ENCODE measurements at places on chromosomes 7 and 10.

- no peak for DNase-seq
Measured at GRCh38 chr10:28217848-28218247, 85.0 kb downstream of the MPP7 start.

DNA sequence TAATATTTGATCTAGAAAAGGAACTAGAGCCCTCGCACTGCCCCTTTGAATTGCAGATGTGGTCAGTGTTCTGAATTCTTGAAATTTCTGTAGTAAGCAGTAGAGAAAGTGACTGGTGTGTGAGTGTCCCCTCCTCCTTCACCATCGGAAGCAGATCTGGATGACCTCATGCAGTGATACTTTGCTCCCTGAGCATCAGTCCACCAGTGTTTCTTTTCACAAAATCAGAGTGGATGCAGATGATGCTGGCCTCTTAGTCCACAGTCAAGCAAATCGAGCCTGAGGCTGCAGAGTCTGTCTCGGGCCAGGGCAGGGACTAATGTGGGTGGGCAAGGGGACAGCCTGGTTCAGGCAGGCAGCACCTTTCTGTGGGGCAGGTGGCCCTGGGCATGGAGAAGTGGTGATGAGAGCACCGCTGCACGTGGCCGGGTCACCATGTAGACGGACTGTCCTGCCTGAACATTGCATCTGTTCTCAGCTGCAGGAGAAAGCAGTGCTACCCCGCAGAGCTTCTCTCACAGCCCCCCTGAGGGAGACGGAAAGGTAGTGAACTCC lies 5.4 kb downstream of the INSIG1 start:
- no peak for DNase-seq

DNA sequence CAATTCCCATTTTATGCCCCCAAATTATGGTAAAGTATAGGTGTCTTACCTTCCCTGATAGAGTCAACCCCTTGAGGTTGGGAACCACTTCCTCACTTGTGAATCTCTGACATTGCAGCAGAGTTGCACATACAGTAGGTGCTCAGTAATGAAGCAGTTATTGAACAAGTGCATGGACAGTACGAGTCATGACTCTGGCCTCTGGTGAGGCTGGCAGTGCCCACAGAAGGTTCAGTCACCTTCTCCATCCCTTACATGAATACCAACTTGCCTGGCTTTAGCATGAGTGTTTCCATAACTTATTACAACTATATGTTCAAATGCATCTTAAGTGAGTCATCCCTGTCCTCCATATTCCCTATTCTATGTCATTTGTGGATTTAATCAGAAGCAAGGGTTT lies 340.0 kb downstream of the ELMO1 start:
- no peak for DNase-seq

GRCh38 chr10:93875032-93875358 lies 18.8 kb upstream of the SLC35G1 start:
- DNase-seq, result no peak

DNA sequence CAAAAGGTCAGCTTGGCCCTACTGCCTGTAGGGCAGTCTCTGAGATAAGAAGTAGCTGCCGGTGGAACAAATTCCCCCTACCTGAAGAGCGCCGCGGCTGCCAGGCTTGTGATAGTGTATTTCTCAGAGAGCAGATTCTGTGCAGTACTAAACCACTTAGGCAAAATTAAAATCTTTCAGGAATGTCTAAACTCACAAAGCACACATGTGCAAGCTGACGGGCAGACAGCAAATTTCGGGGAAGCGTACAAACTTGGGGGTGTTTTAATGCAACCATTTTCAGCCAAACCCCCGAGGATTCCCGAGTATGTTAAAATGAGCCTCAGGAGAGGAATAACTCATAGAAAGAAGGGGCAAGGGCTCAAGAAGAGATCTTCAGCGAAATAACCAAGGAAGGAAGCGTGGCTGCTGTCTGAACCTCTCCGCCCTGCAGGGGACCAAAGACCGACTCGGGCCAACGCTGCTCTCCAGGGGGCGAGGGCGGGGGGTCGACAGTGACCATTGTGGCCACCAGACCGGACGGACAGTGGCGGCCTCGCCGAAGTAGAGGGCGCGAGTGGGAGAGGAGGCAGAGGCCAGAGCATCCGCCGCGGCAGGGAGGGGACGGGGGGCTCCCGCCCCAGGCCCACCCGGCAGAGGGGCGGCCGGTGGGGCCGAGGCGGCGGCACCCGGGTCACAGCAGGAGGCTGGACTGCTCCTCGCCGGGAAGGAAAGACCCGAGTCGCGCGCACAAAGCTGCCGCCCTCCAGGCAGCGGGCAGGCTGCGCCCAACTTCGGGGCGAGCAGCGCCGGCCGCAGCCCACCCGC lies 819 bp downstream of the HYCC1 start:
- no peak for DNase-seq

GRCh38 chr7:29143751-29144150 lies 2.6 kb downstream of the CPVL start:
- no peak for DNase-seq

GRCh38 chr7:44313016-44313415 lies 12.4 kb downstream of the CAMK2B start:
- no peak for DNase-seq

DNA sequence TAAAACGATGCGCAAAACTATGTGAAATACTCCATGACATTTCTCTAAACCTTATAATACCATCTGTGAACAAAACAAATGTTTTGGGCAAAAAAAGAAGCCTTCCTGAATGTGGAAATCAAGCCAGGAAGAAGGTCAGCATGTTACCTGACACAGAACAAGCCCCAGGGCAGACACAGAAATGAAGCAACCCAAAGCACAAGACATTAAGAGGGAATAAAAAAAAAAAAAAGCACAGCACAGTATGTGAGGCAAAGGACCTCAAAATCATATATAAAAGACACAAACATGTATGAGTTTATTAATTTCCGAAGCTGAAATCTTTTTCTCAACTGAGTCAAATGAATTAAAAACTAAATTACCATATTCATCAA lies 161.8 kb downstream of the SKIDA1 start:
- no peak for DNase-seq

- no peak for DNase-seq
Measured at GRCh38 chr7:34109936-34110780, 204.8 kb downstream of the BMPER start.

DNA sequence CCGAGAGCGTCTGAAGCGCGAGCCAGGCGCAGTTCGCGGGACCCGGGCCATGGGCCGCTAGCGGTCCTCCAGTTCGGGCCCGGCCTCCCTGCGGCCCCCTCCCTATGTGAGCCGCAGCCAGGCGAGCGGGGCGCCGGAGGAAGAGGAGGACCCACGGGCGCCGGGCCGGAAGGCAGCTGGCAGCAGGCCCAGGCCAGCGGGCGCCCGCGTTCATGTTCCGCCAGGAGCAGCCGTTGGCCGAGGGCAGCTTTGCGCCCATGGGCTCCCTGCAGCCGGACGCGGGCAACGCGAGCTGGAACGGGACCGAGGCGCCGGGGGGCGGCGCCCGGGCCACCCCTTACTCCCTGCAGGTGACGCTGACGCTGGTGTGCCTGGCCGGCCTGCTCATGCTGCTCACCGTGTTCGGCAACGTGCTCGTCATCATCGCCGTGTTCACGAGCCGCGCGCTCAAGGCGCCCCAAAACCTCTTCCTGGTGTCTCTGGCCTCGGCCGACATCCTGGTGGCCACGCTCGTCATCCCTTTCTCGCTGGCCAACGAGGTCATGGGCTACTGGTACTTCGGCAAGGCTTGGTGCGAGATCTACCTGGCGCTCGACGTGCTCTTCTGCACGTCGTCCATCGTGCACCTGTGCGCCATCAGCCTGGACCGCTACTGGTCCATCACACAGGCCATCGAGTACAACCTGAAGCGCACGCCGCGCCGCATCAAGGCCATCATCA lies 1.1 kb downstream of the ADRA2A start:
- DNase-seq, result no peak

DNA sequence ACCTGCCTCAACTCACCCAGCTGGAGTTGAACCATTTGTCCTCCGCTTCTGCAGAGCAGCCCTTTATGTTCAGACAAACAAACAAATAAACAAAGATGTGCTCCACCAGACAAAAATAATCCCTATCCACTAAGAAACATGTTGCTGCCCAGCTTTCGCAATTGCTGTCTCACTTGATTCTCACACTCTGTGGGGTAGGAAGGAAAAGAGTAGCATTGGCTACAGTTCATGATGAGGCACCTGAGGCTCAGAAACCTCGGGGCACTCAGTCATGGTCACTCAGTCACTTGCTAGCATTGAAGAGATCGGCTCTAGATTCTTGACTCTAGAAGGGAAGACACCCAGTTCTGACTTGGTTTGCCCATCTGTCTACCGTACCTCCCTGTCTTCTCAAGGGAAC lies 88.0 kb upstream of the ZMIZ1 start:
- no peak for DNase-seq

GRCh38 chr10:122287570-122287969 lies 16.5 kb downstream of the BTBD16 start:
- DNase-seq, result no peak

DNA sequence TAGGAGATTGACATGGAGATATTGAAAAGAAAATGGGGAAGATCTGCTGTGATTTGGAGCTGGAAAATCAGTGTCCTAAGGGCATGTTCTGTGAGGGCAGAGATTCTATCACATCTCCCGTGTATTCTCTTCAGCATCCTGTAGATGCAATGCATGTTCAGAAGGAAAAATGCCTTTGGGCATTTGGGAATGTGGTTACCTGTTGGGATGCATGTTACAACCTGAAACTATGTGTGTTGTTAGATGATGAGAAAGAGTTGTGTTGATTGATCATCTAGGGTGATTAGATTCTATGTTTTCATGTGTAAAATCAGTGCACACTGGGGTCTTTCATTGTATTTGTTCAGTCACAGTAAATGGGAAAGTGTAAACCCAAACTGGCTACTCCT lies 14.7 kb downstream of the CUZD1 start:
- no peak for DNase-seq

GRCh38 chr10:22609251-22609650 lies 105.1 kb downstream of the PIP4K2A start:
- DNase-seq, result no peak

DNA sequence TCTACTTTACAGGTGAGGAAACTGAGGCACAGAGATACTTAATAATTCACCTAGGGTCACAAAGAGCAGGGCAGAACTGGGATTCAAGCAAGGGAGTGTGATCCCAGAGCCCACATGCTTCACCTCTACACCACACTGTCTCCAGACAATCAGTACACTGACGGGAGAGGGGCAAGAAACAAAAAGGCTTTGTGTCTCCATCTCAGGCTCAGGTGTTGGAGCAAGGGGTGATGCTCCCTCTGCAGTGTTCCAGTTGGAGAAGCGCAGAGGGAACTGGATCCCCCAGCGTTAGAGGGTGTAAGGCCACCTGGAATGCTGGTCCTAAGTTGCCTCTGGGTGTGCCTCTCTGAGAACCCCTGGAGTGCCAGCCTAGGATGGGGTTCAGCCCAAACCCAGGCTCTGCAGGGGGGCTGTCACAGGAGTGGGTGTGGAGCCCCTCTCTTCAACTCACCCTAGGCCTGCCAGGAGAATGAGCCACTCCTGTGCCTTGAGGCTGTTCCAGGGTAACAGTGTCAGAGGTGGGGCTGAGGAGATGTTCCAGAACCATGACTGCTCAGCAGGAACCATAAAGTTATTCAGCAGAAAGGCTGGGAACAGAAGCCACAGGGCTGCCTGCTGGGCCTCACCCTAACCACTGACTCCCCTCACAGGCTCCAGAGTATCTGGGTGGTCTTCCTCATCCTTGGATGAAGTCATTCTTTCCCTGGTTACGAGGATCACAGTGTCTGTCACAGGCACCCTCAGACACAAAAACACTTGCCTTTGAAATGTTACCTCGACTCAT lies 5.5 kb downstream of the RBP4 start:
- no peak for DNase-seq

GRCh38 chr10:116429288-116429977 lies 1.8 kb downstream of the PNLIPRP3 start:
- no peak for DNase-seq

DNA sequence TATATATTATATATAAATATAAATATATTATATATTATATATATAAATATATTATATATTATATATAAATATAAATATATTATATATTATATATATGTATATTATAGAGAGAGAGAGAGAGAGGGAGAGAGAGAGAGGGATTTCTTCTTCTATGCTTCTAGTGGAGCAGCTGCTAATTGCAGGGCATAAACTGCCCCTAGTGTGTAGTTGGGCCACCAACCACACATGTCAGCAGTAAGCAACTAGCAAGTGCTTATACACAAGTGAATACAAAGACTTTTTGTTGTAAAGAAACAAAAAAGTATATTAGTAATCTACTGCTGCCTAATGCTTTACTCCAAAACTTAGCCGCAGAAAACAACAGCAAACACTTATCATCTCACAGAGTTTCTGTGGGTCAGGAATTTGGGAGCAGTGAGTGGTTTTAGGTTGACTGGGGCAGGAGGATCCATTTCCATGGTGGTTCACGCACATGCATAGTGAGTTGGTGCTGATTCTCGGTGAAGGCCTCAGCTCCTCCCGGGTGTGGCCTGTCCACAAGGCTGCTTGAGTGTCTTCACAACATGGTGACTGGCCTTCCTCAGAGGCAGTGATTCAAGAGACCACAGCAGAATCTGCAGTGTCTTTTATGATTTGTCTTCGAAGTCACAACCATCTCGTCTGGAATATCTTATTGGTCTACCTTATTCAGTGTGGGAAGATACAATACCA lies 25.5 kb upstream of the BAG3 start:
- DNase-seq, result no peak

- DNase-seq, result peak; percentile 70
Measured at GRCh38 chr10:103062854-103063590, 130.1 kb downstream of the NT5C2 start.

GRCh38 chr7:121530227-121531174 lies 134.4 kb upstream of the FAM3C start:
- no peak for DNase-seq

GRCh38 chr10:61110188-61110844 lies 166.3 kb upstream of the RHOBTB1 start:
- no peak for DNase-seq

DNA sequence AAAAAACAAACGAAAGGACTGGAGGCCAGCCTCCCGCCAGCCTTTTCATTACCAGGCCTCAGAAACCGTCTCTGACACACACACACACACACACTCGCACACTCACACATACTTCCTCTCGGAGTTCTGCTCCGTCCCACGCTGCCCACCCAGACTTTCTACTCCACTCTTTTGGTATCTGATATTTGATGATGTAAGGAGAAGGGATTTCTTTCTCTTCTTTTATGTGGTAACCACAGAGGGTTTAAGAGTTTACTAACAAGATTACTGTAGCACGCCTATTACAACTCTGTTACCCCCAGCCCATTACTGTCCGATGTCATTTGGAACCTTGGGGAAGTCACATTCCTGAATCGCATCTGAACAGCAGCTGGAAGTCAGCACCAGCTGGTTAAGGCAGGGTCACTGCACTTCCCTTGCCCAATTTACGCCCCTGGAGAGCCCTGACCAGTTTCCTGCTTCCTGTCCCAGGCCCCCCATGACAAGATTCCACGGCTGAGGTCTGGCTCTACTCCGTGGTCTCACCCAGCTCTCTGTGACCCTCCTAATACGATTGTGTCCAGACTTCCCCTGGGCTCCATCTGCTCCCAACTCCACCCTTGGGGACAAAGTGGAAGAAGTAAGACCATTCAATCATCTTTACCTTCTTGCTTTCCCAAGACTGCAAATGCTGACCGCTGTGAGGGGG lies 1.1 kb downstream of the DENND2A start:
- no peak for DNase-seq

GRCh38 chr7:72405871-72406270 lies 6.3 kb downstream of the CALN1 start:
- no peak for DNase-seq

GRCh38 chr10:38605153-38605661 lies 511.1 kb downstream of the ZNF37A start:
- DNase-seq, result no peak

- DNase-seq, result no peak
Measured at GRCh38 chr10:88866454-88866853, 13.6 kb upstream of the STAMBPL1 start.

Measured in midbrain (tissue), 1 donor.